Left kidney (tissue), 8 donors: ENCODE measurements at places on chromosomes 4 and X. TPM values are rescaled to one million over a fixed set of nuclear protein-coding genes. Genes with fewer than 3 reads are reported as not detected.

The TEC gene
- 5.5 TPM for polyA plus RNA-seq

The GPC4 gene
- 20.3 TPM for polyA plus RNA-seq

The GIMD1 gene
- not detected for polyA plus RNA-seq

- no peak for DNase-seq
Measured at GRCh38 chr4:167587361-167587760, 353.1 kb upstream of the SPOCK3 start.

The CTSO gene
- polyA plus RNA-seq: 43.3 TPM

DNA sequence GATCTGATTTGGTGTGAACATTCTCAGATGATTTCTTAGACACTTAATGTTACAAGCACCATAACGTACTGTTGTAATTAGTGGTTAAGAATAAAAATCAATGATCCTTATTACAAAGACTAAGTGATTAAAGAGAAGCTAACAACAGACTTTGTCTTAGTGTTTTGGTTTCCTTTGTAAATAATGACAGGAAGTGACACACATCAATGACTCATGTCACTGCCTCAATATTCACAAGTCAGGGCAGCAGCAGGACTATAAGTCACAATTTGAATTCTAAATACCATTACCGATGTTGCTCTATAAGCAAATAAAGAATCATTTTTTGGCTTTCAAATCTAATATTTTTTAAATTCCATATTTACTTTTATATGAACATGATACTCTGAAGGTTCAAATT lies 115.8 kb upstream of the FAT4 start:
- DNase-seq: no peak

The ADGRG2 gene
- 26.6 TPM for polyA plus RNA-seq

The WDFY3 gene
- polyA plus RNA-seq: 64.9 TPM

DNA sequence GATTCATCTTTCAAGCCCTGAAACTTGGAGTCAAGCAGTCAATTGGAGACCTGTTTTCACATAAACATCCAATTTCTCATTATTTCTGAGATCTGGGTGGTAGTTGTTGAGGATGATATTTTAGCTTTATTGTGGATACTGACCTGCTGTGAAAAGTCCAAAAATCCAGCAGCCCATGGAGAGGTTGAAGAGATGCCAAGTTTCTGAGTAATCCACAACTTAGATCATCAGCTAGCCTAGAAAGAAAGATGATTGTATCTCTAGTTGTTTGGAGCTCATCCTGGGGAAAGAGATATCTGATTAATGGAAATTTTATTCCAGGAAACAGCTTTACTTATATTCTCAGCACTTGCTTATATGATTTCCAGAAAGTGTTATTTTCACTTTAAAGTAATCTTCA lies 48.6 kb upstream of the DCX start:
- DNase-seq: no peak

GRCh38 chr4:153181700-153182099 lies 22.5 kb upstream of the TRIM2 start:
- DNase-seq: no peak

GRCh38 chrX:144275843-144276242 lies 392.0 kb downstream of the UBE2NL start:
- no peak for DNase-seq

- DNase-seq: no peak
Measured at GRCh38 chr4:8656711-8657380, 64.3 kb downstream of the CPZ start.

The CXorf49 gene
- not detected for polyA plus RNA-seq

The UCHL1 gene
- 99.9 TPM for polyA plus RNA-seq

DNA sequence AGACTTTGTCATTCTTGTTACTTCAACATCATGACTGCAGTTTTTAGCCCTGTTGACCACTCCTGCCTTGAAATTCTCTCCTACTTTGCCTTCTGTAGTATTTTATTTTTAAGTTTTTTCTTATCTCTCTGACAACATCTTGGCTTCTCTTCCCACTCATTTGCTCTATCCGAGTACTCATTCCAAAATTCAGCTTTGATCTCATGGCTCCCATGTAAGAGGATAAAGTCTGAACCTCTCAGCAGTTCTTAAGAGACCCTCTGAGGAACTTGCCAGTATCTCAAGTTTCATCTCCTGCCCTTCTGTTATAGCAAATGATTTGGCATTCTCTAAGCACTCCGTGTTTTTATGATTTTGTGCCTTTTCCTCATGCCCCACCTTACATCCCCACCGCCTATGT lies 67.7 kb downstream of the GALNT7 start:
- no peak for DNase-seq

The NEXMIF gene
- 3.1 TPM for polyA plus RNA-seq

The SLC30A9 gene
- 137 TPM for polyA plus RNA-seq
